ENCODE measurements at places on chromosomes 7 and 10. TPM values are rescaled to one million over a fixed set of nuclear protein-coding genes. Genes with fewer than 3 reads are reported as not detected.

DNA sequence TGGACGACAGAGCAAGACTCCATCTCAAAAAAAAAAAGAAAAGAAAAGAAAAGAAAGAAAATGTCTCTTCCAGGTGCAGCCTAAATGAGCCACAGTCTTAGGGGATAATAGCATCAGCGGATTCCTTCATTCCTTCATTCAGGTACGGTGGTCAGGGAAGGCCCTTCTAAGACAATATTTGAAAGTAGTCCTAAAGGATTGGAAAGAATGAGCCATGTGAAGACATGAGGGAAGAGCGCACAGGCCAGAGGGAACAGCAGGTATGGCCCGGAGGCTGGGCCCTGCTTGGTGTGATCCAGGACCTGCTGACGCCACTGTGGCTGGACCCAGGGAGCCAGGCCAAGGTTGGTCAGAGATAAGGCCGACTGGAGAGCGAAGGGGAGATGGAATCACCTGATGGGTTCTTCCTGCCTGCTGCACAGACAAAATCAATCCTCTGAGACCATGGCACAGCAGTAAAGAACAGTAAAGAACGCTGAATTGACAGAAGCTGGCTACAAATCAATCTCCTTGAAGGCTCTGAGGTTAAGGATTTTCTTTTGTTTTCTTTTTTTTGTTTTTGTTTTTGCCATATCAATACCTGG lies 16.3 kb upstream of the MKRN1 start:
- no peak for DNase-seq

DNA sequence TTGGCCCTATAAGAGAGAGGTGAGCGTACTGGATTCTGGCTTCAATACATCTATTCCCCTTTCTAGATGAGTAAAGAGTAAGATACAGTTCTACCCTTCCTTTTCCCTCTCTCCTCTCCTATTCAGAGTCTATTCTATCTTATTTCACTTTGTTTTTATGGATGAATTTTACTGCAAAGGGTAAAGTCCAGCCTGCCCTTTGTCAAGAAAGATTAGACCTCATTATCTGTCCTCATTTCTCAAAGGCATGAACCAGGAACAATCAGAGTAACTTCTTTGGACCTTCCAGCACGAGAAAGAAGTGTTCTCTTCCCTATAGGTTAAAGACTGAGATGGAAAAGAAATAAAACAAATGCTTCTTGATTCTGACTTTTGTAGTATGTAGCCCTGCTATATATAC lies 239.0 kb downstream of the PRKG1 start:
- DNase-seq, result no peak

- DNase-seq, result no peak
Measured at GRCh38 chr7:33550979-33551378, 354.4 kb upstream of the BMPER start.

DNA sequence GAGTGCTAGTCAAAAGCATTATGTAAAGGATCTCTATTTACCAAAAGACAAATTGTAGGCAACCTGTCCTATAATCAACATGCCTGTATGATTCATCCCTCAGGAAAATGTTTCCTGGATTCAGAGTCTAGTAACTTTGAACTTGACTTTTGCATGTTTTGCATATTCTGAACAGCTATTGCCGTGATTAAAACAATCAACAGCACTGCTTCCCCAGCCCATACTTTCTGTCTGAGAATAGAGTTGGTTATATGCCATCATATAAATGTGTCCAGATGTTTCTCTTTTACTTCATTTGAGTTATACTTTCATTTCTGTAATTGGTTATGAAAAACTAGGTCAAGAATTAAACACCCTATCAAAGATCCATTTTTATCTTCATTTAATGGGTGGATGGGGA lies 83.5 kb downstream of the ZMYND11 start:
- DNase-seq, result no peak

- DNase-seq, result no peak
Measured at GRCh38 chr7:47391726-47392125, 190.2 kb downstream of the TNS3 start.

TLL2 gene
- 0.96 TPM for total RNA-seq

ERVW-1 gene
- total RNA-seq, result not detected

DNA sequence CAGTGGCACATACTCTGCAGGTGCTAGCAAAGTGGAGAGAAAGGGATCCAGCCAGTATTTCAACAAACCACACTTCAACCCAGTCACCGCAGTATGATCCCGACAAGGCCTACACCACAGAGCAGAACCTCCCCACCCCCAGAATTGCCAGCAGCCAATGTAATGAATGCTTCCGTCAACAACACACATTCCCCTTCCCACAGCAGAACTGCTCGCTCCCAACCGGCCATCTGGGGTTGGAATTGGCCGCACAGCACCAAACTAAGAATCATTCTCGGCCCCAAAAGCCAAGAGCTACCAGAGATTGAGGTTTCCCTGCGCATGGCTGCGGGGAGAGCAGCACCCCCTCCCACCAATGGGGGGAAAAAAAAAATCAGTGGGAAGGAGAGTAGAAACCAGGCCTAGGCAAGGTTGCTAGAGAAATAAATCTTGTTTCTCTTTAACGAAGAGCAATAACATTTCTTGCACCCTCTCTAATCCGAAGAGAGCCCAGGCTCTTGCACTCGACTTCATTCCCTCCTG lies 1.1 kb downstream of the WASL start:
- DNase-seq, result peak; percentile 79

- no peak for DNase-seq
Measured at GRCh38 chr7:106138776-106139175, 26.7 kb upstream of the SYPL1 start.

ZNRF2 gene
- 23.6 TPM for total RNA-seq

DNA sequence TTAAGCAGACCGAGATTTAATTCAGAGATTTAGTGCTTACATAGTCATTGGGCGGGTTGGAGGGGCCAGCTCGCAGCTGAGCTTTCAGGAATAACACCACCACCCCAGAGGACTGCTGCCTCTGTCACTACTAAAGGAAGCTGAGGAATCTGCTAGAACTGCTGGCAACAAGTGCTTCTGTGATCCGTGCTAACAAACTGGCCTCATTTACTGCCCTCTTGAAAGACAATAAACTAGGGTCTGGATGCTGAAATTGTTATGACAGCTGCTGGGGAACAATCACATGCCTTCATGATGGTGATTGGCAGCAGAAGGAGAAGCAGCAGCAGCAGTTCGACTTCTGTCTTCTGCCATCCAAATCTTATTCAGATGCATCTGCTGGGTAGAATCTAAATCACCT lies 285.5 kb upstream of the TAC1 start:
- no peak for DNase-seq

STOX1 gene
- total RNA-seq, result 1.1 TPM

DNA sequence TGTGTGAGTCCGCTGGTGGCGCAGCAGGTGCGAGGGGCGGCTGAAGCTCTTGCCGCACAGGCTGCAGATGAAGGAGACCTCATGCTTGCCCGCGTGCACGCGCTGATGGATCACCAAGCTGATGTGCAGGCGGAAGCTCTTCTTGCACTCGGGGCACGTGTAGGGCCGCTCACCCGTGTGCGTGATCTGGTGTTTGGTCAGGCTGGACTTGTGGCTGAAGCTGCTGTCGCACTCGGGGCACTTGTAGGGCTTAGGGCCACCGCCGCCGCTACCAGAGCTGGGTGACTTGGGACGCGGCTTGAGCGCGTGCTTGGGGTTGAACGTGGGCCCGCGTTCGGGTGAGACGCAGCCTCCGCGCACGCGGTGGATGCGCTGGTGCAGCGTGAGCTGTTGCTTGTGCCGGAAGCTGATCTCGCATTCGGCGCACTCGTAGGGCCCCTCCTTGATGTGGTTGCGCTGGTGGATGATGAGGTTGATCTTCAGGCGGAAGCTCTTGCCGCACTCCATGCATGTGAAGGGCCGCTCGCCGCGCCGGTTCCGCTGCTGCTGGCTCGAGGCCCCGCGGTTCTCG lies 28.7 kb downstream of the ZNF777 start:
- DNase-seq, result no peak

GRCh38 chr7:668139-668931 lies 58.2 kb upstream of the DNAAF5 start:
- DNase-seq, result peak; percentile 71

- DNase-seq, result no peak
Measured at GRCh38 chr7:76280408-76280807, 22.1 kb upstream of the HSPB1 start.

DNA sequence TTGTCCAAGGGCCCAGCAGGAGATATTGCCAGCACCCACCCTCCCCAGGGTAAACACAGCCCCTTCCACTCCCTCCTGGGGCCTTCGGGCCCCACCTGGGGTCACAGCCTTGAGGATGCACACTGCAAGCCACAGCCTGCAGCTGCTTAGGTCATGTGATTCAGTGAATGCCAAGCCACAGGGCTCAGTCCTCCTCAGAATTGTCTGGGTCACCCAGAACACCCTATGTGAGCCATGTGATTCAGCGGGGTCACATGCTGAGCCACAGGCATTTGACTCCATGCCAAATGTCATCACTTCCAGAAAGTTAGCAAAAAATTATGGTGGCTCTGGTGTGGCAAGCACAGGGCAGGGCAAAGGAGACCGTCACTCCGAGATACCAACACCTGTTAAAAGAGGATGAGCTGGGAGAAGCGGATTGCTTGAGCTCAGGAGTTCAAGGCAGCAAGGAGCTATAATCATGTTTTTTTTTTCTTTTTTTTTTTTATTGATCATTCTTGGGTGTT lies 17.2 kb upstream of the PSAP start:
- peak; percentile 79 for DNase-seq

HOXA13 gene
- 15.6 TPM for total RNA-seq

DNA sequence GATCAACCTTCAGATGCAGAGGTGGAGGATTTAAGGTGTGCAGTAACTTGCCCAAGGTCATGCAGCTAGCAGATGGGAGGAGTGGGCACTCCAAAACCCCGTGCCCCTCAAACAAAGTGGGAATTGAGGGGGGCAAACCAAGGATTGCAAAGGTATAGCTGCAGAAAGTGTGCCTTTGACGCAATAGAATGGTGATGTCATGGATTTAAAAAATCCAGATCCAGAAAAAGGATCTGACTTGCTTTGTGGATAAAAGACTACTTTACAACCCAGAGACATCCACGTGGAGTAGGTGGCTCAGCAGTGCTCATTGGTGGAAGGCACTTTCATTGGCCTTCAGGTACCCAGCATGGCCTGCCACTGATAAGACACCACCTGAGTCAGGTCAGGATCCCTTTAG lies 15.7 kb upstream of the ADRB1 start:
- no peak for DNase-seq
